ENCODE measurements at places on chromosomes 1 and 21.

- DNase-seq: no peak
These were observed 38.8 kb downstream of the PARP1 start for GRCh38 chr1:226369110-226369509.

- DNase-seq: no peak
These were observed 291.3 kb downstream of the TM2D1 start for GRCh38 chr1:61433646-61434045.

GRCh38 chr1:152786077-152786476 lies at the start of gene LCE1E:
TSS of gene LCE1E (plus strand) at chr1:152786257. CDS start at chr1:152787300, 1,043 bp downstream.
- no peak for DNase-seq

DNA sequence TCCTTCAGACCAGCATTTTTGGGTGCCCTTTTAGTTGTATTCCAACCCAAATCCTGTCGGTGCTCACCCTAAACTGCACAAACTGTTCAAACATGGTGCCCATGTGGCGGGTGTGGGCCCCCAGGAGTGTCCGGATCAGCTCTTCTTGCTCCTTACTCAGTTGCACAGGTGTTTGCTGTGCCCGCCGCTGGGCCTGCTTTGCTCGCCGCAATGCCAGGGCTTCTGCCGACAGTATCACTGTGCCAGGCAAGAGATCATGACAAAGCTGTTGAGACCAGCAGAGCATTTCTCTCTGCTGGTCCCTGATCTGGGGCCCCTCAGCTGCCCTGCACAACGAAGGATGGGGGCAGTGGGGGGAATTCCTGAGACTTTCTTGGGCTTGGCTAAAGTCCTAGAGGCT lies 4.9 kb downstream of the NR1I3 start:
- no peak for DNase-seq

DNA sequence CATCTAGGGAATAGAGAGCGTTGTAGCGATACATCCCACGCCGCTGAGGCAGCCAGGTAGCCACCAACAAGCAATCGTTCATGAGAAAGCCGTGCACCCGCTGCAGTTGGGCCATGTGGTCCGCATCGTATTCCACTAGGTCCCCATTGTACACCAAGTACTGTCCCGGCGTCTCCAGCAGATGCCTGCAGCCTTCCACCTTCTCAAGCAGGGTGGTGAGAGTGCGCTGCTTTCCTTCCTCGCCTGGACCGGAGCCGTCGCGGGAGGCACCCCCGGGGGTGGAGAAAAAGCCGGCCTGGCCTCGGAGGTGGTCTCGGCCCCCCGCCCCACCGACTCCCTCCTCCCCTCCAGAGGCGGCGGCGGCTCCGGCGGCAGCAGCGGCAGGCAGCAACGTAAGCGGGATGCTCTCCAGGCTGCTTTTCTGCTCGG lies 595 bp downstream of the EXOC8 start:
- DNase-seq: no peak
